K562 (cell line): ENCODE measurements at places on chromosomes 5 and 9. TPM values are rescaled to one million over a fixed set of nuclear protein-coding genes. Genes with fewer than 3 reads are reported as not detected.

DNA sequence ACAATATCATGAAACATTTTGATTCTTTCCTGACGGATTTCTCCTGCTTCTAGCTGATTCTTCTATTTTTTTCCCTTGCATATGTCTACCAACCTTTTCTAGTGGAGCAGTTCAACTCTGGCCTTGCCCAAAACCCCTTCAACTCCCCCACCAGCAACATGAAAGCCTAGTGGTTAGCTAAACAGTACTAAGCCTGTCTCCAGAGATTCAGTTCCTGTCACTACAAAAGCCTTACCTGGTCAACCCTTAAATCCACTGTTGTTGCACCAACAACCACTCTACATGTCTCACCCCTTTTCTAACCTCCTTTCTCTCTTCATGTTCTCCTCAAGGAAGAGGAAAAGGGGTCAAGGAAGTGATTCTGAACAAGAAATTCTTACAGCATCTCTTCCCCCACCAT lies 74.8 kb upstream of the PIK3R1 start:
- H3K27ac ChIP-seq: no peak overlapping the region
- no peaks in the 10 kb centered on the region for H3K36me3 ChIP-seq
- H3K4me3 ChIP-seq: no peak overlapping the region
- H3K4me1 ChIP-seq: no peaks in the 10 kb centered on the region; the same call in 1 of the 2 replicates
- H3K27me3 ChIP-seq: no peaks in the 10 kb centered on the region; the same call in 1 of the 2 replicates
- DNase-seq: no peak

DNA sequence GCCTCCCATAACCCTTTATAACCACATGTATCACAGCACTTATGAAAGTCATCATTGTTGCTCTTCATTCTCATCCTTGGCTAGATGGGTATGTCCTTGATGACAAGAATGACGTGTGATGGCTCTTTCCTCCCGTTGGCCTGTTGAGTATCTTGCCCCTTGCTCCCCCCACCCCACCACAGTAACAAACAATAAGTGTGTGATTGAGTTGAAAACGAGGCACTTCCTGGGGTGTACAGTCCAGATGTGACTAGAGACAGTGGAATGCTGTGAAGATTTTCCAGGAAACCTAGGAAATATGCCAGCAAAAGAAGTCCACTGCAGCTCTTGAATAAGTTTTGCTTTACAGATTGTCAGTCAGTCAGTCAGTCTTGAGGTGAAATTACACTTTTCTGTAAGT lies 262.5 kb downstream of the ELAVL2 start:
- no peak overlapping the region for H3K4me3 ChIP-seq
- no peak for DNase-seq
- H3K36me3 ChIP-seq: no peaks in the 10 kb centered on the region
- H3K27me3 ChIP-seq: no peaks in the 10 kb centered on the region
- no peak overlapping the region for H3K27ac ChIP-seq

- H3K27ac ChIP-seq: no peak overlapping the region
- no peaks in the 10 kb centered on the region for H3K27me3 ChIP-seq
- DNase-seq: no peak
- no peak overlapping the region for H3K4me3 ChIP-seq
Observed at GRCh38 chr5:94313696-94314095, 304.7 kb downstream of the KIAA0825 start.

The BSPRY gene
- total RNA-seq: 0.16 and 0.45 TPM in 2 replicates
